Bronchial epithelial cell (primary cell): ENCODE measurements at places on chromosomes 6 and 20.

GRCh38 chr20:18657575-18657974 is 69.7 kb downstream of the DTD1 start:
- peak; percentile 30 for DNase-seq

GRCh38 chr6:27531772-27532459 is 59.0 kb upstream of the ZNF184 start:
- no peak for DNase-seq

- DNase-seq: peak; percentile 60
Observed at GRCh38 chr6:155483858-155484257, 28.2 kb upstream of the NOX3 start.

- DNase-seq: no peak
Observed at GRCh38 chr6:157621406-157621805, 201.6 kb upstream of the SNX9 start.

- no peak for DNase-seq
Observed at GRCh38 chr6:55250400-55250799, 76.1 kb downstream of the HCRTR2 start.

DNA sequence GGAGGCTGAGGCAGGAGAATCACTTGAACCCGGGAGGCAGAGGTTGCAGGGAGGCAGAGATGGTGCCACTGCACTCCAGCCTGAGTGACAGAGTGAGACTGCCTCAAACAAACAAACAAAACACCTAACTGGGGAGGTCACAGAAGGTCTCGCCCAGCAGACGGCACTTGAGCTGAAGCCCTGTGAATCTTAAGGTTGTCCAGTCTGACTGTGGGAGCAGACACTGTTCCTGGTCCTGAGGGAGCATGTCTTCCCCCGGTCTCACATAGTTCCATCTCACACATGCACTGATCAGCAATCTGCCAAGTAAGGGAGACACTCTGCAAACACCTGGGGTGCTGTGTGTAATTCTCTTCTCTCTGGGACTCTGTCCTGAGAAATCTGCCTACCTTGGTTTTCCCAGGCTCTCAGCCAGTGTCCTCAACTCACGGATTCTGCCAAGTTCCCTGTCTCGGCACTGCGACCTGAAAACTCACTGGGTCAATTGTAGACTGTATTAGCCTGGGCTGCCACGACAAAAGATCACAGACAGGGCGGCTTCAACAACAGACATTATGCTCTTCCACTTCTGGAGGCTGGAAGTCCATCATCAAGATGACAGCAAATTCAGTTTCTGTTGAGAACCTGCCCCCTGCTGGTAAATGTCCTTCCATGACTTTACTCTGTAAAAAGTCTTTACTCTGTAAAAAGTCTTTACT is 94.3 kb downstream of the JPH2 start:
- DNase-seq: peak; percentile 35

- no peak for DNase-seq
Observed at GRCh38 chr6:149271348-149272340, 45.9 kb upstream of the TAB2 start.

DNA sequence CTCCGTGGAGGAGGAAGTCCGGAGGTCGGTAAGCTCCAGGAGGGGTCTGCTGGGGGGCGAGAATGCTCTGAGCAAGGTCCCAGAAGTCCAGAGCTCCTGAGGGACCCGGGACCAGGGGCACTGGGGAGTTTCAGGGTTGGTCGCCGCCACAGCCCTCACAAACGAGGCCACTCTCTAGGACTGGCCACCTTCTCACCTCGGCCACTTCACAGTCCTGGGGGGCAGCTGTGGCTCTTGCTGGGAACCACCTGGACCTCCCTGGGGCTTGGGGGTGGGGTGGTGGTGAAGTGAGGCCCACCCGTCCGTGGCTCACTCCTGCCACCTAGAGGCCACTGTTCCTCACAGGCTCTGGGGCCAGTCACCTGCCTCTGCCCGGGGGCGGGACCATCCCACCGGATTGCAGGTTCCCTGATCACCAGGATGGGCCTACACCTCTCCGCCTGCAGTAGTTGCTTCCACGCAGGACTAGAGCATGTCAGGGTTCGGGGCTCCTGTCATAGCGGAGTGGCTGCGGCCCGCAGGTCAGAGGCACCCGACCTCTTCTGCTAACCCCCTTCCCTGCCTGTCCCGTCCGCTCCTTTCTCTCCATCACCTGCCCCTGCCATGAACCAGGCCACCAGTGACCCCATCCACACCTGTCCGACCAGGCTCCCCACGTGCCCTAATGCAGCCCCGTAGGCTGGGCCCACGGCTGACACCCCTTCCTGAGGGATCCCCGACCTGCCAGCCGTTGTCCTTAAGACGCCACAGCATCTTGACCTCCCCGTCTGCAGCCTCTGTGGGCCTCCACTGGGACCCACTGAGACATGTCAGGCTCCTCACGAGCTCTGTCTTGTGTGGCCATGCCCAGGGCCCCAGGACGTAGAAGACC is 5.1 kb upstream of the TCEA2 start:
- peak; percentile 38 for DNase-seq

DNA sequence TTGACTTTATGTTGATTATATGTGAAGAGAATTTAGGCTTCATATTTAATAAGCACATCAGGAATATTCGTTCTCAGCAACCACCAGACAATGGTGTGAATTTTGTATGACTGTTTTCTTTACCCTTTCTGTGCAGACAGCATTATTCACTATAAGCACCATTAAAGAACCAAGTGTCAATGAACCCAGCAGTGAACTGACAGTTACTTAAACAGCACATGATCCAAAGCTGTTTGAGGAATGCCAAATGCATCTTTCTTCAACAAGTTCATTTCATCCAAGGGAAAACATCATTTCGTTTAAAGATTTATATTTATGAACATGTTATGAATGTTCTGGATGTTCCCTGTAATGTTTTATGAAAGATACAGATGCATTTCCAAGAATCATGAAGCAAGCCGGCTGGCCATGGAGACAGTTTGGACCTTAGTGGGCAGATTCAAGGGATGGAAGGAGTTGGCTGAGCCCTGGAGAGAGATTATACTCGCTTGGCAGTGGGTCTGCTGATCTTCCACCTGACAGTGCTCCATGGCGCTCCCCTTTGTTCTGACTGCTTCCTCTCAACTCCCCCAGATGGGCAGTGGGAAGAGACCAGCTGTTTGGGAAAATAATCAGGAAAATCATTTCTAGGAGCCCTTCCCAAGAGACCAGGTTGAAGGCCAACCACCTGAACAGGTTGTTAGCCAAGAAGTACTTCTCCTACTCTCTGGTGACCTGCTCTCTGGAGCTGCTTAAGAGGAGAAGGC is 326.0 kb upstream of the RSPO3 start:
- DNase-seq: no peak

DNA sequence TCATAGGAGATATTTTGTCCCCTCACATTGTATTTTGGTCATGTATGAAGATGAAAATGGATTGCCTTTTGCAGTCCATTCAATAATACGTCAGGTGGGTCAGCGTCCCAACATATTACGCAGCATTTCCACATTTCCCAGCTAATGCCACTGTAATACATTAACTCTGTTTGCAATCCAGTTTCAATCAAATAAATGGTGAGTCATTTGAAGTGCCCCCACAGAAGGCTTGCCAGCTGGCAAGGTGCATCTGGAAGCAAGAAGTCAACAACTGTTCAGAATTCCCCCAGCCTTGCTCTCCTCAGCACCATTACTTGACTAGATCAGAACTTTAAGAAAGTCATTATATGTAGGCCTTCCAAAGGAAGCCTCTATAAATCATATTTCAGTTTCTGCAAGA is 50.4 kb downstream of the PHACTR1 start:
- DNase-seq: no peak

DNA sequence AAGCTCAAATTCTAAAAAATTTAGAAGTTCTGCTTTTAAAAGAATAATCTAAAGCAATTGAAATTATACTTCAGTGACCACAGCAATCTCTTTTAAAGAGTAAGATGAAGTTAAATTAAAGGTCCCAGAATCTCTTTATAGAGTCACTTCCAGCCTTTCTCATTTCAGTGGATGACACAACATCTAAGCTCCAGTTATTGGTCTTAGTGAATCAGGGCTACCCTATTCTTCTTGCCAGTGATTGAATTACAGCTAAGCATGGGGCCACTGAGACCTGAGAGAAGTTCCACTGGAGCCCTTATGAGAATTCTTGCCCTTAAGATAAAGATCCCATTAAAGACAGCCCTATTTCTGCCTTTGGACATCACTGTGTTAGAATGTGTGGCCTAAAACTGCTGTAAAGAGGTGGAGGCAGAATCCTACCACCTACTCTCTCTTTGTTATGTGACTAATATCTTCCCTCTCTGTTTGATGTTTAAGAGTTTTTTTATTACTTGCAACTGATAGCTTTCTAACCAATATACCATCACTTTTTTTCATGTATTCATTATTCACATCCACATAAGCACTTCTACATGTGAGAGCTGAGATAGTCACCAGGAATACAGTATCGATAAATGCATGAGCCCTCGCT is 128.6 kb downstream of the UNC5CL start:
- peak; percentile 41 for DNase-seq

DNA sequence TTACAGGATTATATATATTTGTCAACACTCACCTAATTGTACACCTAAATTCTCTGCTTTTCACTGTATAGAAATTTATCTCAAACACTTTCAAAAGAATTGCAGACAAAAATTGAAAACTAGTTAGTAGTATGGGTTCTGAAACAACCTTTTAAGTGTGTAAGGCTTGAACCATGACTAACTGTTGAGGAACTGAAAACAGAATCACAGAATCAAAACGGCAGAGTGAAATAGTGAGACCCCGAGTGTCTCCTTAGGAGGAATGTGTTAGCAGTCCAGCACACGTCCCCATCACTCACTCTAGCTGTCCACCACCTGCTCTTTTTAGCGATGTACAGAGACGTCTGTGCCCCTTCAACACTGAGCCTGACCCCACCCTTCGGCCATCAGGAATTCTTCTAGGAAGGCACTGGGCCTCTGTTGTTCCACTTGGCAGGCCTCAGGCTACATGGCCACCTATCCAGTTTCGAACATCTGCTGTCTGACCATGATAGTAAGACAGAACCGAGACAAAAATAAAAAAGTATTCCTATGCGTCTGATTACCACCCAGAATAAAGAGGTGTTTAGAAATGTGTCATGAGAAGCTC is 227.4 kb downstream of the C6orf118 start:
- DNase-seq: no peak
